ENCODE measurements at places on chromosomes 3 and 15.

GRCh38 chr3:127799476-127800222 is 22.7 kb downstream of the MGLL start:
- DNase-seq, result peak; percentile 32

DNA sequence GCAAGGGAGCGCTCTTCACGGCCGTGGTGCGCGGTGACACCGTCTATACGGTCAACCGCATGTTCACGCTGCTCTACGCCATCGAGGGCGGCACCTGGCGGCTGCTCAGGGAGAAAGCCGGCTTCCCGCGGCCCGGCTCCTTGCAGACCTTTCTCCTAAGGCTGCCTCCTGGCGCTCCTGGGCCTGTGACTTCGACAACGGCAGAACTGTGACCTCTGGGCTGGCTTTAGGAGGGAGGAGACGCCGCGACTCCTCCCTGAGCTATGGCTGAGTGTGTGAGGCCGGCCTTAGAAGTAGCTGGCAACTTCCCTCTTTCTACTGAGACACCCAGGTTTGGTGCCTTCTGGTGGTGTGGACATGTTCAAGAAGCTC is 1.4 kb downstream of the KBTBD13 start:
- DNase-seq, result no peak

- DNase-seq, result no peak
These were observed 124.8 kb downstream of the MYLK start for GRCh38 chr3:123759311-123759710.

GRCh38 chr3:24810881-24811280 is 316.2 kb upstream of the THRB start:
- DNase-seq, result no peak

- DNase-seq, result no peak
These were observed 54.4 kb downstream of the ROPN1B start for GRCh38 chr3:126023390-126023789.

- no peak for DNase-seq
These were observed 16.1 kb downstream of the ALDH1A3 start for GRCh38 chr15:100895721-100896120.

DNA sequence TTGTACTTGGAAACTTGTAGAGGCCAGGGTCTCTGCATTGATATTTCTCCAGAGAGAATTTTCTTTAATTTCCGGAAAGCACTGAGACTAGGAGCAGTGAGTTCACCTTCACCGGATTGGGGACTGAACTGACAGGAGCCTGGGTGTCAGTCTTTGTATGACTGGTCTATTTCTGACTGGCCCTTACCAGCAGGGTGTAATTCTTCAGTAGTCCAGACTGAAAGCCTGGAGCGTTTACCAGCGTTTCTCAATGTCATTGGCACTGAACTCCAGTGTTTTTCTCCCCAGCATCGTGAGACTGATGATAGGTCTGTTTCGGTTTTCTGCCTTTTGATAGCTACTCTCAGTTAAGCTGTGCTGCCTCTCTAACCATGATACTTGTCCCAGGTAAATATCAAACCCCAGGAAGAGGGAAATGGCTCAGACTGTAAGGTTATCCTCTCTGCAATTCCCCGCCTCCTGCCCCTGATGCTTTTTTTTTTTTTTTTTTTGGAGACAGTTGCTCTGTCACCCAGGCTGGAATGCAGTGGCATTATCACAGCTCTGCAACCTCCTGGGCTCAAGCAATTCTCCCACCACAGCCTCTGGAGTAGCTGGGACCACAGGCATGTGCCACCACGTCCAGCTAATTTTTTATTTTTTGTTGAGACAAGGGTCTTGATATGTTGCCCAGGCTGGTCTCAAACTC is 103.6 kb downstream of the CACNA2D3 start:
- no peak for DNase-seq

DNA sequence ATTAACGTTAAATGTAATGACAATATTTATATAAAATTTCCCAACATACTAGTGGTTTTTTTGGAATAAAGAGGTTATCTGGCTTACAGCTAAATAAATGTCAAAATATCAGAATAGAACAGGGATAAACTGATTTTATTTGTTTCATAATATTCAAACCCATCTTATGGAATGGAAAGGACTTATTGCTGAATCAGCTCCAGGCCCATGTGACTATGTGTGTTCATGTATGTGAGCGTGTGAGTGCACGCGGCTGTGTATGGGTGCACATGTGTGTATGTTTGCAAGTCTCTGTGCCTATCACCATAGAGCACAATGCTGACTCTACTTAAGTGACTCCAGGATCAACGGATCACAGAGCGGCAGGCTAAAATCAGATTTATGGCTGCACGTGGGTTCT is 392.3 kb upstream of the GRM7 start:
- DNase-seq, result no peak

DNA sequence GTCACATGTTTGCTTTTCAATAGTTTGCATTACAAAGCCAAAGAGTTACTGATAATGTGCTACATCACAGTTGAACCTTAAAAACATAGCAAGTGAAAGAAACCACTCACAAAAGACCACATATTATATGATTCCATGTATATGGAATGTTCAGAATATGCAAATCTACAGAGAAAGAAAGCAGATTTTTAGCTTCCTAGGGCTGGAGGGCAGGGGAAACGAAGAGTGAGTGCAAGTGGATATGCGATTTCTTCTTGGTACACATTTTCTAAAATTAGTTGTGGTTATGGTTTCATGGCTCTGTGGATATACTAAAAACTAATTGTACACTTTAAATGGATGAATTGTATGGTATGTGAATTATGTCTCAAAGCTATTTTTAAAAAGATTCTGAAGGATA is 4.0 kb upstream of the GBE1 start:
- DNase-seq, result no peak

DNA sequence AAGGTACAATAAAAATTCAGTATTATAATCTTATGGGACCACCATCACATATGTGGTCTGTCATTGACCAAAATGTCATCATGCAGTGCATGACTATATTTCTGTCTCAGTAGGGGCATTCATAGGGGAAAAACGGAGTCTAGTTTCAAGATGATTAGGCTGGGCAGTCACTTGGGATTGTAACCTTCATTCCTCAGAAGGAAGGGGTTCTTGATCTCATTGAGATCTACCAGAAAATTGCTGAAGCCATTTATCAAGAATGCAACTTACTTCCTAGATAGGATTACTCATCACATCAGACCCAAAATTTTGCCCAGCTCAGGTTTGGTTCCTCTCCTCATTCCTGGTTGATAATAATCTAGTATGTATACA is 37.3 kb downstream of the BTD start:
- DNase-seq, result no peak

GRCh38 chr3:120052225-120052624 is 42.0 kb downstream of the GSK3B start:
- DNase-seq, result no peak

- DNase-seq, result peak; percentile 33
These were observed 123.4 kb upstream of the MEF2A start for GRCh38 chr15:99442252-99442897.

GRCh38 chr15:48091522-48091921 is 29.3 kb upstream of the SLC24A5 start:
- no peak for DNase-seq

GRCh38 chr3:61634678-61635077 is 73.3 kb downstream of the PTPRG start:
- DNase-seq, result no peak

DNA sequence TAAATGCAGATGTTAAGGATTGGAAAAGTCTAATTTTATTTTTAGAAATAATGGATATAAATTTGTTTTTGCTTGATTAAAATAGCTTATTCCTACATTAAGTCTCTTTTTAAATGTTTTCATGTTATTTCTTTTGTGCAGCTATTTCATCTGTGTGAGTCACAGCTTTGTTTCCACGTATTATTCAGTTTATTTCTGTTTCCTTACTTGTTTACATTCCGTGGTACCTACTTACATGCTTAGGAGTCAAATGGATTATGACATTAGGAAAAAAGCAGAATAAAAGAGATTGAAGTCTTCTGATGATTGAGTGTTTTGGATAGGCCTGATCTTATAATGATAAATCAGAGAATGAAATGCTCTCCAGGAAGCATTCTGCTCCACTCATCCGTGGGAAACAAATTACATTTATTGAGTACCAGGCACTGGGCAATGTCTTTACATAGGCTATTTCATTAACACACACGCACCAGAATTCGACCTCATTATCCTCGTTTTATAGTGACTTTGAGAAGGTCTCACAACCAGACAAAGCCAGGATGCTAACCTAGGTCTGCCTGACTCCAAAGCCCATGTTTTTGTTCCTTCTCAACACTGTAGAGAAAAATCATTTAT is 38.1 kb upstream of the RASA2 start:
- DNase-seq, result no peak

GRCh38 chr3:172247525-172248274 is 200.6 kb downstream of the GHSR start:
- no peak for DNase-seq

DNA sequence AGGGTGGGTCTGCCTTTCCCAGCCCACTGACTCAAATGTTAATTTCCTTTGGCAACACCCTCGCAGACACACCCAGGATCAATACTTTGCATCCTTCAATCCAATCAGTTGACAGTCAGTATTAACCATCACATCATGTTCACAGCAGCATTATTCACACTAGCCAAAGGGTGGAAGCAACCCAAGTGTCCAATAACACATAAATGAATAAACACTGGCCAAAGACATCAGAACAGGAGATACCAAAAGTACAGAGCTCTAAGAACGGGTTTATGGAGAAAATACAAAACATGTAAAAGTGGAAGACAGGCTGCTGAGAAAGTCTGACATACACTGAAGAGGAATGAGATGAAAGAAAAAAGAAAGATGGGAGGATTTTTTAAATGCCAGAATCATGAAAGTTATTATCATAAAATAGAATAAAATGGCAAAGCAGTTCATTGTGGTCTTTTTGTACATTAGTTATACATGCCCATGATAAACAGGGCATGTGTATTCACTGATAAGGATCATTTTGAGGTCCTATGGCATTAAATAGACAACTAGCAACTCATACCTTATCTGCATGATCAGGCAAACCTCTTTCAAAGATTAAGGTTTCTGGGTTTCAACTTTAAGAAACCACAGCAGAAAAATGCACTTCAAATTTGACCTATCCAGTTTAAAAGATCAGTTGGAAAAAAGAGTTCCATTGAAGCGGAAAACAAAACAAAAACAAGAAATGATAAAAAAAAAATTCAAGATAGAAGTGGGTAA is 22.9 kb downstream of the DNAAF4 start:
- DNase-seq, result no peak

DNA sequence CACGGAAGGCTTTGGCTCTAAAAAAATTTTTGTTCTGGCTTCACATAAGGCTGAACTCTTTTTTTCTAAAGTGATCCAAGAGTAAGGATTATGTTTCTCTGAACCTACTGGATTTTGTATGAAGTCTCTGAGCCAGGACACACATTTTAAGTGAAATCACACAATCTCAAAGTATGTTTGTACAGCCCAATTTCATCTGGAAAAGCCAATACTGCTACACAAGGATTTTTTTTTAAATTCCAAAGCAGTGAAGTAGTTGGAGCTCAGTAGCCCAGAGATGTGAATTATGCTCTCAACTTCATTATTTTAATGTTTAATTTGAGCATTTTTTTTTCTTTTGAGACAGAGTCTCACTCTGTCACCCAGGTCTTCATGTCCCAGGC is 243.9 kb downstream of the FAM43A start:
- no peak for DNase-seq

GRCh38 chr15:98518823-98519561 is 129.3 kb upstream of the IGF1R start:
- peak; percentile 8 for DNase-seq

- DNase-seq, result no peak
These were observed 122.2 kb downstream of the MEIS2 start for GRCh38 chr15:36978126-36978525.

- DNase-seq, result no peak
These were observed 162.2 kb downstream of the MYRIP start for GRCh38 chr3:39971559-39972031.

DNA sequence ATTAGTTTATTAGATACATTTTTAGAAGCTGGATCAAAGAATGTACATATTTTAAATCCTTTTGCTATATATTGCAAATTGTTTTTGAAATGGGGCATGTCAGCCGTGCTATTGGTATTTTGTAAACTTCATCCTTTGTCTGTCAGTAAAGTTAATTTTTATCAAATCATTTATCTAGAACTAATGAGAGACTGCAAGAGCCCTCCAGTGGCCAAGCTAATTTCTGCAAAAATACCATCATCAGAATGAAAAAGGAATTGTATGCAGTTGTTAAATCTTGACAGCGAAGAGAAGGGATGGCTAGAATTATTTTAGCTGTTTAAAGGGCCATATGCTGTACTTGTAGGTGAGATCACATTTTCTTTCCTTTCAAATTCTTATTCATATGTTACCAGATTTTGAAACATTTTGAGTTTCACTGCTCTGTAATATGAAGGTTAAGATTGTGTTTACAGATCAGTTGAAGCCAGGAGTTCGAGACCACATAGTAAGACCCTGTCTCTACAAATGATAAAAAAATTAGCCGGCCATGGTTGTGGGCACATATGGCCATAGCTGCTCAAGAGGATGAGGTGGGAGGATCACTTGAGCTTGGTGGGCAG is 8.1 kb upstream of the CLDN11 start:
- DNase-seq, result no peak

DNA sequence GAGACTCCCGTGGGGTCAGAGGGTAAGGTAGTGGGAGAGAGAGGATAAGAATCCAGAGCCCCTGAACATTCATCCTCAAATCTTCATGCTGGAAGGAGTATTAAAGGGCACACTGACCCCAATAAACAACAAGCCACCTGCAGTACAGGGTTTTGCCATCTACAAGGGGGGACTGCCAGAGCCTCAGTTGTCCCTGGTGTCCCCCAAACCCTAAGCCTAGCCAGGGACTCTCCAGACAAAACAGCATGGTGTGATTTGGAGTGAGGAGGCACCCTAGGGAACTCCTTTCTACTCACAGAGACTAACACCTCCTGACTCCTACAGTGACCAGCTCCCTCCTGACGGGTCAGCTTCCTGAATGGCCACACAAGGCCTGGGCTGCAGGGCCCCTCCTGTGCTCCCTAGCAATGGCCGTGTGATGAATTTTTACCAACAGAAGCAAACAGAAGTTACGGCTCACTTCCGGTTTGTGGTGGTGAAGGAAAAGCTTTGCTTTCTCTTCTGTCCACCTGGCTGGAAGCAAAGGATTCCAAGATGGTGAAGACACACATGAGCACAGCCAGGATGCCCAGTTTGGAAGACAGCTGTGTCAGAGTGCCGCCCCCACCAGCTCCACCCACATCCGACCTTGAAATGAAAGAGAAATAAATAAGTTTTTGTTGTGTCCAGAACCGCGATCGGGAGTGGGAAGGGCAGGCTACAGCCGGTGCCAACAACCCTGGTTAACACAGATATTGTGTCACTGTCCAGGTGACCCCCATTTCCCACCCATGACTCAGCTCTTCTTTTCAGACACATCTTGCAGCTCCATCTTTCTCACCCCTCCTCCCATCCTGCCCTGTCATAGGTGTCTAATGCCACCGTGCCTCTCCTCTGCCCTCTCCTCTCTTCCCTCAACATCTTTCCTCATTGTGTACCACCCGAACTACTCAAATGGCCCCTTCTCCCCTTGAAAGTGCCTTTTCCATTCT is 69.6 kb upstream of the ATP13A3 start:
- no peak for DNase-seq

DNA sequence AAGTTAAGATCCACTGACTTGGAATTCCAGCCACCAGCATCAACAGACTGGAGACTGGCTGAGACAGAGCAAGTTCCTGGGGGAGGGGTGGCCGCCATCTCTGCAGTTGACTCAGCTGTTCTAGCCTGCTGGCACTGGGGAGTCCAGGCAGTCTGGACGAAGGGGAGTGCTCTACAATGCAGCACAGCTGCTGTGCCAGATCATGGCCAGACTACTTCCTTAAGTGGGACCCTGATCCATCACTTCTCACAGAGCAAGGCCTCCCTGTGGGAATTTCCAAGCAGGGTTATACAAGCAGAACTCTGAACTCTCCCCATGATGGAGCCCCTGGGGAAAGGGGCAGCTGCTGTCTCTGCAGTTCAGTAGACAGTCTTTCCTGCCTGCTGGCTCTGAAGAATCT is 35.2 kb downstream of the PYGO1 start:
- DNase-seq, result no peak

Data from T1000 (cell line).